Foreskin melanocyte (primary cell): ENCODE measurements at places on chromosomes 6 and 20.

DNA sequence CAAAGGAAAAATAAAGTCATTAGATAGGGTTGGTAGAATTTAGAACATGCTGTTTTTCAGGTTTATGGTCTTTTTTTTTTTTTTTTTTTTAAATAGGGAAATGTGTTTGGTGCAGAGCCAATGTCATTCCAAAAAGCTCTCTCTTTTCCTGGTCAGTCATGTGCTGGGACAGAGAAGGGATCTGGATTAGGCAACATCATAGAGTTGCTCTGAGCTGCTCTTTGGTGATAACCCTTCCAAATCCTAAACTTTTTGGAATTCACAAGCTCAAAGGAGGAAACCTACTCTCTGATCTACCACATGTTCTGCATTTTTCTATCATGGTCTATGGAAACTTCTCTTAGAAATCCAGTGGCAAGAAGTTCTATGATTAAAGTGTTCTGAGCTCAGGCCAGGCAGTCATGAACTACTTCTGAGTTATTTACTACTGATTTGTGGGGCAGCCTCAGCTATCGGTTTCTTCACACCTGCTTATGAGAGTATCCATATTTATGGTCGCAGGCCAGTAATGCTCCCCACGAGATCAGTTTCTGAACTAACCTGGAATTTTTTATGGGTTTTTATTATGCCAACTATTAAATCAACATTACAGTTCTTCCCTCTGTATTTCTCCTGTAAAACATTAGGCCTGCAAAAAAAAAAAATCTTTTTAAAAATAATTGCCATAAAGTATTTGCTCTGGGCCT lies 4.8 kb downstream of the EDN1 start:
- DNase-seq: no peak

GRCh38 chr6:109363753-109364152 lies 18.5 kb downstream of the CD164 start:
- no peak for DNase-seq

- no peak for DNase-seq
Observed at GRCh38 chr6:125714441-125715090, 34.9 kb upstream of the HEY2 start.

GRCh38 chr6:31502586-31502985 lies 4.6 kb downstream of the MICB start:
- DNase-seq: no peak

GRCh38 chr20:40326784-40327183 lies 362.3 kb downstream of the MAFB start:
- no peak for DNase-seq

DNA sequence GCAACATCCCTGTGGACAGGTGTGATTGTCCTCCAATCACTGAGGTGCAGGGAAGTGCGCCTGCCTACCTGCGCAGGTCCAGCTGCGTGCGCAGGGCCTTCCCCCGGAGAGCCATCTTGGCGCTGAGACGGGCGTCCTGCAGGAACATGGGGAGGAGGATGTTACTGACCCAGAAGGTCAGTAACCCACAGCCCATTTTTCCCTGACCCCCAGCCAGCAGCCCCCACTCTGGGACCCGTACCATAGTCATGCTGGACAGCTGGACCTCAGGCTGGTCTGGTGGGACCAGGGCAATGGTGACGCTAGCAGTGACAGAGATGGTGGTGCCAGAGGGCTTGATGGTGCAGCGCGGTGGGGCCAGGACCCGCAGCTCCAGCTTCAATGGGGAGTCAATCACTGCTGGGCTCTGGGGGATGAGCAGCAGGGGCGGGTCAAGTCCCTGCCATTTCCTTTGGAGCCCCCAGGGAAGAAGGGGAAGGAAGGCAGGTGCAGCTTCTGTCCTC lies 9.7 kb downstream of the PLTP start:
- DNase-seq: no peak

DNA sequence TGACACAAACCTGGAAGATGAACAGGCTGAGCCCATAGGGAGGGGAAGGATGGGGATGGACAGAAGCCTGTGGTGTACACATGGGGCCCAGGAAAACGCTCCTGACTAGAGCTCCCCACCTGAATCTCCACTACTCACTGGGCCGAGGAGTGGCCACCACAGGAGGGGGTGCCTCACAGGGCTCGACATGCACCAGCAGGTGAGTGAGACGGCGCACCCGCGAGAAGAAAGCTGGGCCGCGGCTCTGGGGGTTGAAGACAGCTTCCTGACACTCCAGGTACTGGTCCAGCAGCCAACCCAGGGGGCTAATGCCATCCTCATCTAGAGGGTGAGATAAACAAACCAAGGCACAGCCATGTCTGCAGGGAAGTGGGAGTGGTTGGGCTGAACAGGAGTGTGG lies 10.3 kb downstream of the CUL7 start:
- DNase-seq: no peak

DNA sequence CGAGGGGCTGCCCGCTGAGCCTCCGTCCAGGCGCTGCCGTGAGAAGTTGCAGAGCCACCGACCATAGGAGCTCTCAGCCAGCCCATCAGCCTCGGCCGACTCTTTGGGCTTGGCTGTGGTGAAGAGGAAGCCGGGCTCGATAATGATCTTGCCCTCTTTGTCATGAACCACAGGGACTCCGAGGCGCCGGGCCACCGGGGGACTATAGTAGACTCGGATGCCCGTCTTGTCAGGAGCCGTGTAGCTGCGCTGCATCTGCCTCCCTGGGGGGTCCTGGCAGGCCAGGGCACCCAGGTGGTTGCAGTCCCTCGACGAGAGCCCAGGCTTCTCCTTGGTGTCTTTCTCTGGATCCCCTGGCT lies 20.5 kb upstream of the DSN1 start:
- no peak for DNase-seq

DNA sequence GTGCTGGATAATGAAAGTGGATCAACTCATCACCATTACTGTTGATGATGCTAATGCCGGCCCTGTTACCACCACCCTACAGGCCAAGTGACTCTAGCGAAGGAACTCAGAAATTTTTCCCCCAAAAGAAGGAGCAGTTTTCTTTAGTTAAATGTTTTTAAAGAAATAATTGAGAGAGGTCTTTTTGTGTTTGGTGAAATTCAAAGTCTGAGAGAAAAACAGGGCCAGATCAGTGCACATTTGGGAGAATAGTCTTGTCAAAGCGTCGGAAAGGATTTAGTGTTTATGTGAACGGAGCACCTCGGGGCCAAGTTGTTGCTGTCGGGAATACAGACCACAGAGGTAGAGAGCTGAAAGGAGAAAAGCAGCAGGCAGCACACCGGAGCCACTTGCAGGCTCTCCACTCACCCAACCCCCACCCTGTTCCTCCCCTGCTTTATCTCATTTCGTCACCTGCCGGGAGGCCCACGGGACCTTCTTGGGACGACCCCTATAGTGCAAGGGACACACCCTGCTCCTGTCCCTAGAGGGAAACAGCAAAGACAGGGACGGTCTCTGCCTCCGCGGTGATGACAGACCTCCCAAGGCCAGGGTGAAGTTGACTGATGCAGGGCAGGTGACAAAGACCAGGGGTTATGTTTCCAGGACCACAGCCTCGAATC lies 6.8 kb downstream of the TFAP2B start:
- no peak for DNase-seq

GRCh38 chr6:117907601-117908245 lies 659 bp downstream of the SLC35F1 start:
- DNase-seq: no peak

GRCh38 chr6:32664827-32665362 lies 1.6 kb downstream of the HLA-DQB1 start:
- no peak for DNase-seq

DNA sequence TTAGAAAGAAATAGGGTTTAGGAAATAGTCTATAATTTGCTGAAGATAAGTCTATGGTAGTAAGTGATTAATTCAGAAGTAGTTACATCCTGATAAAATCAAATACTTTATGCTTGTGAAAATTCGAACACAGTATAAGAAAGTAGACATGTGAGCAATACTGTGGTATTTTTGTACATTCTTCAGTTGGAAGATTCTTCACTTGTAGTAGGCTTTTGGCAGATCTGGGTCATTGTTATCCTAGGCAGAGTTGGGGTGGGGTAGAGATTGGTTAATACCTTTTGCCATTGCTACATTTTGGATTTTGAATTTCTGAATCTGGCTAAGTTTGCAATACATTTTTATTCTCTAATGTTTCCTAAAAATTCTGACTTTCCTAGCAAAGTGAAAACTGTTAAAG lies 197.5 kb downstream of the BCKDHB start:
- DNase-seq: no peak

DNA sequence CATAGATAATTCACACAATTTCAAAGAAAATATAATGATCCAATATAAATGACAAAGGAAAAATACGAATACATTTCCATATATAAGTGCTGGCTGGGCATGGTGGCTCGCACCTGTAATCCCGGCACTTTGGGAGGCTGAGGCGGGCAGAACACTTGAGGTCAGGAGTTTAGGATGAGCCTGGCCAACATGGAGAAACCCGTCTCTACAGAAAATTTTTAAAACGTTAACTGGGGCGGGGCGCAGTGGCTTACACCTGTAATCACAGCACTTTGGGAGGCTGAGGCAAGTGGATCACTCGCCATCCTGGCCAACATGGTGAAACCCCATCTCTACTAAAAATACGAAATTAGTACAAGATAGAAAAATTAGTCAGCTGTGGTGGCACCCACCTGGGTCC lies 14.9 kb upstream of the MAPK13 start:
- no peak for DNase-seq

DNA sequence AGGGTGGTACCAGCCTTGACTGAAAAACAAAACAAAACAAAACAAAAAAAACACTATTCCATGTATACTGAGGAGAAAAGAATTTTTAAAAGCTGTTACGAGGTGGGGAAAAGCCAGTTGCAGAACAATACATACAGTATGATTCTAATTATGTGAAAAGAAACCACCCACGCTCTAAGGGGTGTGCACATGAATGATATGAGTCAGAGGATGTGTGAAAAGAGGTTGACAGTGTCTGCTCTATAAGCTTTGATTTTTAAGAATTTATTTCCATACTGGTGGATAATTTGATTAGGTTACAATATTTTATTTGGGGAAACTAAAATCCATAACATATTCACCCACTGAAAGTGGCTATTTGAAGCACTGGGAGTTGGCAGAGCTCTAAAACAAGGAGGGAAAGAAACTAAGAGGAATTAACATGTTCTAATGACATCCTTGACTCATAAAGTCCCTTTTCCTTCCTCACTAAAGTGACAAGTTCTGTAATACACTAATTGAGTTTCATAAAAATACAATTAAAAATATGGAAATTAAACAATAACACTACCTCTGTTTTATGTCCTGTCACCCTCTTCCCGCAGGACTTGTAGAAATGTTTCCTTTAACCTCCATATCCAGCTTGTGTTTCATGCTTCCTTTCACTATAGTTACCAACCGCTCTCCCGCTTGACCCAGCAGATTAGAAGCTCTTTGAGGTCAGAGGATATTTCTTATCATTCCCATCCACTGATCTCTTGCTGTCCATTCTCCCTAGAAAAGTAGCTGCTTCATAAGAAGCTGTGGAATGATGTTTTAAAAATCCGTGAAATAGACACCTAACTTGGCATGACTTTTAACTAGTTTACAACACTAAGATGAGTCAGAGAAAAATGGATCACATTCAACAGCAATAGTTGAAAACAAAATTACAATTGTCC lies 118.6 kb upstream of the CCDC28A start:
- DNase-seq: peak; percentile 82

- no peak for DNase-seq
Observed at GRCh38 chr20:24452498-24453127, 16.8 kb upstream of the SYNDIG1 start.

DNA sequence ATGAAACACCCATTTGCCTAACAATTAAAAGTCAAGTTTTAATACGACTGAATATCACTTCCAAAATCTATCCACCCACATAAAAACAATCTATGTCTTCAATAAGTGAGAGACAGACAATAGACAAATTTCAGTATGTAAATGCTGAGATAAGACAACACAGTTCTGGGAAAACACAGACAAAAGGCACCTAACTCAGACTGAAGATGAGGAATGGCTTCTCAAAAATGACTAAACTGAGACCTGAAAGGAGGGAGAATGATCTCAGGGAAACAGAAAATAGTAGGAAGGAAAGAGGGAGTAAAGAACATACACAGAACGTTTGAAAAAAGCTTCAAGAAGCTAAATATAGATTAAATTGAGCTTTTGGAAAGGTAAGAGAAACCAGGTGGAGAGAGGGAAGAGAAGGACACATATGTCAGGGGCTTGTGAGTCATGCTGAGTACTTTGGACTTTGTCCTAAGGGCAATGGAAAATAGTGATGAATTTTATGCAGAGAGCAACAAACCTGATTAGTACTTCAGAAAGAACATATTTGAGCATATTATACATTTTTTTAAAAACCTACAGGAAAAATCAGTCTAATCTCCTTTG lies 16.1 kb downstream of the LMBRD1 start:
- DNase-seq: no peak
